ENCODE measurements at places on chromosomes 11 and 22.
A peak's percentile ranks its signal among the peaks of the same experiment; 100 is the strongest.

- DNase-seq: no peak
These were observed 410.4 kb downstream of the TENM4 start for GRCh38 chr11:79030448-79030847.

- DNase-seq: no peak
These were observed 11.5 kb upstream of the PEX26 start for GRCh38 chr22:18066181-18066859.

- DNase-seq: no peak
These were observed 16.9 kb downstream of the CDPF1 start for GRCh38 chr22:46233231-46233630.

GRCh38 chr11:117671370-117671769 lies 125.6 kb downstream of the DSCAML1 start:
- no peak for DNase-seq

DNA sequence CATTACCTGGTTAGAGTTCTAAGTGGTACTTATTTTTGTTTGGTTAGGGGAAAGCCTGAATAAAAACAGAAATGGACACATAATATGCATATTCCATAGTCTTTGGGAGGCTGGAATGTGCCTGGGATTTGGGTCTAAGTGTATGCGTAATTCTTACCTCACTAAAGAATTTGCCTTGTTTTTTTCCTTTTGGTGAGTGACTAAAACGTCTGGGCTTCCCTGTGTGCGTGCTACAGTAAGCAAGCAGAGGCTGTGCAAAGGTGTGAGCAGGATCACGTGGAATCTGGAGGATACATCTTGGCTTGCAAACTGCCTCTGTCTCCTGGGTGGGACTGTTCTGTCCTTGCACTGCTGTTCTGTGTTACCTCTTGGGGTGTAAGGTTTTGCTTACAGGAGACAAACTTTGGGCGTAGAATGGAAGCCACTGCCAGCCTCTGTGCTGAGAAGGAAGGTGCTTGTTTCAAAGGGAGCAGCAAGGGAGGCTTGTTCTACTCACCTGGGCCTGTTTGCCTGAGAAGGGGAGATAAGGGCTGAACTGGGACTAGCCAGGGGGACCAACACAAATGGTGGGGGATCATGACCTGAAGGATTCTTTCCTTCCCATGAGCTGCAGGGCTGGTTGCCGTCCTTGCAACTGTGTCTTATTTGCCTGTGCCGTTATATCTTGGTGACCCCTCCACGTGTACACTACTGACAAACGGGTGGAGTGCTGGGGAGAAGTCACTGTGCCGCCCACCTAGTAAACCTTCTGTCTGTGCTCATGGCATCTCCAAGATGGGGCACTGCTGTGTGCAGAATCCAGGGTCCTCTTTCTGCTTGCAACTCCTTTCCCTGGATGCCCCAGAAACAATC lies 4.5 kb downstream of the NEAT1 start:
- no peak for DNase-seq

DNA sequence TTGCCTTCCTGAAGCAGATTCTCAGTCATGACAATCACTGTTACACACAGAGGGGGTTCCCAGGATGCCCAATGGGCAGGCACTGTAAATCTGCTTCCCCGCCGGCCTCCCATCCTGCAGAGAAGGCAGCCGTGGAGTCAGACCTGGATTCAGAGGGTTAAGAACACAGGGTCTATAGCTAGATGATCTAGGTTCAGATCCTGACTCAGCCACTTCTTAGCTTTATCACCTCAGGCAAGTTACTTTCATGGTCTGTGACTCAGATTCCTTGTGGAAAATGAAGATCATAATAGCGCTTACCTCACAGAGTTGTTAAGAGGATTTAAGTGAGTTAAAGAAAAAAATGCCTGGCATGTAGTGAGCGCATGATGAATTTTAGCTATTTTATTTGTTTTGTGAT lies 95.9 kb downstream of the TIMP3 start:
- DNase-seq: no peak

DNA sequence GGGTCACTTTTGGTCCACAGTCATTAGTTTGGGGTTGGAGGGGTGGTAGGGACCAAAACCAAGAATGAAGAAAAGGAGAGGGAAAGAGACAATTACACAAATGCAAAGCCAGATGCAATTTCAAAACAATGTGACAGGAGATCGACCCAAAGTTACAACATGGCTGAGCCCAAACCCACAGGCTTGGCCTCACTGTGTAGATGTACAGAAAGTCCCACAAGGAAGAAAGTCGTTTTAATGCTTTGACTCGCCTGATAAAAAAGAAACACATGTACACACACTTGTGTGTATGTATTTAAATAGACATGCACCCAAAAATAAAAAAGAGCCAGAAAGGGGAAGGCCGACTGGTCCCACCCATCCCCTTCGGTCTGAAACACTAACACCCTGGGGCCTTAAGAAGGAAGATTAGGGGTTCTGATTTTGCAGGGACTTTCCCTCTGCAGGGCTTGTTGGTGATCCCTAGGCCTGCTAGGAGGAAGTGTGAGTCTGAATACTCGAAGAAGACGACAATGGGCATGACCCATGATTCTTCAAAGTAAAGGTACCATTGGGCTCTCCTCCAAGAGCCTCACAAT lies 104.1 kb downstream of the ETS1 start:
- DNase-seq: no peak

- no peak for DNase-seq
These were observed 48.1 kb downstream of the DNHD1 start for GRCh38 chr11:6544921-6545850.

- peak; percentile 64 for DNase-seq
These were observed 1.9 kb downstream of the POLD4 start for GRCh38 chr11:67351275-67352005.

GRCh38 chr11:103959279-103959942 lies 77.0 kb upstream of the DDI1 start:
- no peak for DNase-seq

DNA sequence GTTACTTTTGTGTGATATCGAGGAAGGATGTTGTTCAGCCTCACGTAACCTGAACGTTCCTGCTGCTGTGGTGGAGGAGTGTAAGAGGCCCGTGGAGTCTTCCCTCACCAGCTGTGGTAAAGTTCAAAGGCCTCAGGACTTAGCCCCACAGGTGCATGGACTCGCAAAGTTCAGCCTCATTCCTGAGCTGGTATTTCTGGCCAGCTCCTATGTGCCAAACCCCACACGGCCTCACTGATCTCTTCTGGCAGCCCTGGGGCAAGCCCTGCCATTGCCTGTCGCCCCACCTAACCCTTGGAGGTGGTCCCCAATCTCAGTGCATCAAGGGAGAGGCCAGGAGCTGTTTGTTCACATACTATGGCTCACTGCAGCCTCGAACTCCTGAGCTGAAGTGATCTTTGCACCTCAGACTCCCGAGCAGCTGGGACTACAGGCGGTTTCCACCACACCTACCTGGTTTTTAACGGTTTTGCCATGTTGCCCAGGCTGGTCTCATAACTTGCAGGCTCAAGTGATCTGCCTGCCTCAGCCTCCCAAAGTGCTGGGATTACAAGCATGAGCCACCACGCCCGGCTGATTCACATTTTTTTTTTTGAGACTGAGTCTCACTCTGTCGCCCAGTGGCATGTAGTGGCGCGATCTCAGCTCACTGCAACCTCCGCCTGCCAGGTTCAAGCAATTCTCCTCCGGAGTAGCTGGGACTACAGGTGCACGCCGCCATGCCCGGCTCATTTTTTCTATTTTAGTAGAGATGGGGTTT lies 2.2 kb downstream of the PHRF1 start:
- DNase-seq: no peak

- DNase-seq: no peak
These were observed 39.6 kb downstream of the NARS2 start for GRCh38 chr11:78535027-78535426.

GRCh38 chr11:1050581-1051355 lies 14.2 kb upstream of the MUC6 start:
- DNase-seq: peak; percentile 67

GRCh38 chr11:69947059-69947792 lies 128.0 kb upstream of the FGF3 start:
- no peak for DNase-seq

- DNase-seq: no peak
These were observed 10.6 kb upstream of the GAB2 start for GRCh38 chr11:78428266-78428636.

GRCh38 chr11:111429066-111429506 lies 50.0 kb upstream of the POU2AF1 start:
- DNase-seq: peak; percentile 76

DNA sequence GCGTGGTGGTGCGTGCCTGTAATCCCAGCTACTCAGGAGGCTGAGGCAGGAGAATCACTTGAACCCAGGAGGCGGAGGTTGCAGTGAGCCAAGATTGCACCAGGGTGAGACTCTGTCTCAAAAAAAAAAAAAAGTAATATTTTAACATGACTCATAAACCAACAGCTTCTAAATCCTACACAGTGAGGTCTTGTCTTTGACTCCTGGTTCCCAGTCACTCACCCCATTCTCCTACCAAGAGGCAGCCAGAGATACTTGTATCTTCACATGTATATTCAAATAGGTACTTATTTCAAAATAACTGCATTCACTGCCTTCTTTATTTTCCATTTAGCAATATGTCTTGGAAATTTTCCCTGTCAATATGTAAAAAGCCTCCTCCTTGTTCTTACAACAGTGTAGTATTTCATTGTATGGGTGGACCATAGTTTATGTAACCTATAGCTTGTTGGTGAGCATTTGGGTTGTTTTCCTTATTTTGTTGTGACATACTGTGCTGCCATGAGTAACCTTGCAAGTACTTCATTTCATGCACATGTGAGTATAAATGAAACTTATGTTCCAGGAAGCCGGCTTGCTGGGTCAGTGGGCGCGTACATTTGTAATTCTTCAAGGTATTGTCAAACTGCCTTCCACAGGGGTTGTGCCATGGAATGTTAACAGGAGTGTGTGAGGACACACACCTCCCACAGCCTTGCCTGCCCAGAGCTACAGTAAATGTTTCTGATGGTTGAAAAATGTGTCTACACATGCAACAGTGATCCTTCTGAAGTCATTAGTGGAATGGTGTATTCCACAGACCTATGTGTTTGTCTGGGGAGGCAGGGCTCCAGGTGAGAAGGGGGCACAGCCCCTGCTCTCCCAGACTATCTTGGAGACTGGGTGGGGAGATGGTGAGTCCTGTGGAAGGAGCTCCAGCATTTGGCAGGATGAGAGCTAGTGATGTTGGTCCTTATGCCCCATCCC lies 47.9 kb downstream of the OSBP2 start:
- no peak for DNase-seq

GRCh38 chr22:46841522-46841921 lies 79.1 kb downstream of the TBC1D22A start:
- no peak for DNase-seq

GRCh38 chr11:57320719-57321387 lies 3.9 kb downstream of the TNKS1BP1 start:
- DNase-seq: no peak

DNA sequence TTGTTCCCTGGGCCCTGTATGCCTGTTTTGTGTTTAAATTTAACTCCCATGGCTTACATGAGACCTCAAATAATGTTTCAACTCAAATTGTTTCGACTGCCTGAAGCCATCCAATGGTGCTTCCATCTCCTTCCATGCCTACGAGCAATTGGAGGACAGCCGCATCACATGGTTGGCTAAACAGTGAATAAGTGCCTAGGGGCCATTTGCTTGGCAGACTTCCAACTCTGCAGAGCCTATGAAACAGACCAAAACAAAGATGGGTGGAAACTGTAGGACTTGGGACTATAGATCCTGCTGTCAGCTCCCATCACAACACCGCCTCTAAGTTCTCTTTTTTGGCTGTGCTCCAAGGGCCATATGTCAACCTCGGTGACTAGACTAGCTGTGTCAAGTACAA lies 84.1 kb downstream of the PARVA start:
- DNase-seq: no peak

GRCh38 chr11:70001246-70001645 lies 76.9 kb upstream of the ANO1 start:
- DNase-seq: no peak

GRCh38 chr11:124717786-124718651 lies 21.7 kb upstream of the NRGN start:
- DNase-seq: peak; percentile 16

DNA sequence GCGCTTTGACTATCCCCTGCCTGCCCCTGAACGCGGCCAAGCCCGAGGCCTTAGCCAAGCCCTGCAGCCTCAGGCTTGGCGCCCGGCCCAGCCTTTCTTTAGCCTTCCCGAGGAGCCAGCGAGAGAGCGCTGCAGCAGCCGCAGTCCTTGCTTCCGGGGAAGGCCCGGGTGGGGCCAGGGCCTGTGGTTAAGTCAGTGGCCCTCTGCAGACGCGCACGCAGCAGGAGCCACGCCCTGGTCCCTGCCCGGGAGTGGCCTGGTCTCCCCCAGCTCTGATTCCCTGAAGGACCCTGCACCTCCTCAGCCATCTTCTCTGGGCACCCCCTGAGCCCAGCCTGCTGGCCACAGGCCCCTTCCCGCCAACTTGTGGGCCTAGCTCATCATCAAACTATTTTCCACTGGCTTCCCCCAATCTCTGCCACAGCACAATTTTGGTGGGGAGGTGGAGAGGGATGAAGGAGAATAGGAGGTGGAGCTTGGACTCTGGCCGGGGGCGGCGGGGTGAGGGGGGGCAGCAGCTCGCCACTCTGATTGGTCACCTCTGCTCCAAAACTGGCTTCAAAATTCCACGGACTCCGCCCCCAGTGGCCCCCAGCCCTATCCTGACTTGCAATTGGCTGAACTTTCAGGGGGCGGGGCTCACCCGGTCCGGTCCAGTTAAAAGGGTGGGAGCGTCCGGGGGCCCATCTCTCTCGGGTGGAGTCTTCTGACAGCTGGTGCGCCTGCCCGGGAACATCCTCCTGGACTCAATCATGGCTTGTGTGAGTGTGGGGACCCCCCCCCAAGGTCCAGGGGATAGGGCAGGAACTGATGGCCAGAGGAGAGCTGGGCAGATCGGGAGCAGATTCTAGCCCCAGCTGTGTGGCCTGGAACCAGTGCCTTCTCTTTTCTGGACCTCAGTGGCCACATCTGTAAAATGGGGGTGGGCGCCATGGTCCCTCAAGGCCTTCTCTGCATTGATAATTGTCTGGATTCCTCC lies at the start of gene LGALS1:
TSS of gene LGALS1 (plus strand) at position 686 of the 979 bp plus-strand sequence. CDS start at position 753, 67 bp downstream.
- DNase-seq: peak; percentile 79
